ENCODE measurements at places on chromosomes 2 and 18. TPM values are rescaled to one million over a fixed set of nuclear protein-coding genes. Genes with fewer than 3 reads are reported as not detected.
A peak's percentile ranks its signal among the peaks of the same experiment; 100 is the strongest.

- no peak for DNase-seq
Observed at GRCh38 chr2:19138264-19138825, 220.1 kb downstream of the OSR1 start.

DNA sequence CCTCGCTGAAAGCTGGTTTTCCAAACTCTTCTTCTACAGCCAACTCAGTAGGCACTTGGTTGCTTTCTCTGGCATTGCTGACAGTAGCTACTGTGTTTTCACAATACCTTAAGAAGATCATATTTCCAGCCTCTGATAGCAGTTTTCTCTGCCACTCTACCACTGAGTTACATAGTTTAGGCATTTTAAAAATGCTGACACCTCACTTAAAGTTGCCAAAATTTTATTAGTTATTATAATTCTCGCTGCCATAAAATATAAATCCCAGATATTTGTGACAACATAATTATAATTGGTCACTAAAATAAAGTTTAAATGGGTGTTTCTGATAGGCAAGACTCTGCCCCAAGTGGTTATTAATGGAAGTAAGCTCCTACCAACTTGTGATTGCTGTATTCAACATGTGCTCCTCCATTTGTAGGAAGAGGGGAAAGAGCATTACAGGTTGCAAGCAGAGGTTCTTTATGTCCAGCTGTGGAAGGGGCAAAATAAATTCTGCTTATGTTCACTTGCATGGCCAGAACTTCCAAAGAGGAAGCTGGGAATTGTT lies 1202.8 kb downstream of the CNTNAP5 start:
- no peak for DNase-seq

- no peak for DNase-seq
Observed at GRCh38 chr2:76930056-76930744, 592.0 kb downstream of the LRRTM4 start.

DNA sequence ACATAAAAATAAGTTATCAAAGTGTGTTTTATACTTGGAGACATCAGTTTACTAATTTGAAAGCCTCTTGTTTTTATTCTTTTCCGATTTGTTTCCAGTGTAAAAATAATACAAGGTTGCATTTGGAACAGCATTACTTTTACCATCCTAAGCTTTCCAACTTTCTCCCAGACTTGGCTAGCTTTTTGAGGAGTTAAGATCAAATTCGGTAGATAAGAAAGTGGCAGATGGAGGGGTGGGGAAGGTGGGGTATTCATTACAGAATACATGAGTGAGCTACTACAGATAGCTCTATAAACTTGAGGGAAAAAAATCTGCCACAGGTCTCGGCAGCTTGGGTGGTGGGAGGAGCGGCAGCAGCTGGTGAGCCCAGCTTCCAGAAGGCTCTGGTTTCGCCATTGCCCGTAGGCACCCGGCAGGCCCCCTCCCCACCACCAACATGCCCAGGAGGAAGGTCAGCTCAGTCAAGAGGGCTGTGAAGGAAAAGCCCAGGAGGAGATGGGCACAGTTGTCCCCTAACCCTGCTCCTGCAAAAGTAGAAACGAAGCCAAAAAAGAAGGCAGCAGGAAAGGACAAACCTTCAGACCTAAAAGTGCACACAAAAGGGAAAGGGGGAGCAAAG lies 18.6 kb upstream of the RMC1 start:
- no peak for DNase-seq

Gene POTEJ
- not detected for total RNA-seq

- peak; percentile 74 for DNase-seq
Observed at GRCh38 chr2:42835577-42836371, 43.4 kb upstream of the HAAO start.

- no peak for DNase-seq
Observed at GRCh38 chr2:150410809-150411208, 76.7 kb downstream of the RND3 start.

GRCh38 chr18:57029761-57030160 lies 117.1 kb upstream of the BOD1L2 start:
- DNase-seq: no peak

DNA sequence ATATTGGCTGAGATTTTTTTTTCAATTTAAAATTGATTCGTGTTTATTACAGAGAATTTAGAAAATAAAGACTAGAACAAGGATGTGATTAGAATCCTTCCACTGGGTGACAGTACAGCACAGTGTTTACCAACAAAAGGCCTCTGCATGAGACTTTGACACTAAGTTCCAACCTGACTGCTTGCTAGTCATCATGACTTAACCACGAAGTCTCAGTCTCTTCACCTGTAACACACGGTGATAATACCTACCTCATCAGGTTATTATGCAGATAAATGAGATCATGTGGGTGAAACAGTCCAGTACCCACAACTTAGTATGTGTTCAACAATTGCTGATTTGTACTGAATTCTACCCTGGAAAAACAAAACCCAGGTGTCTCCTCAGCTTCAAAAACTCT lies 151.2 kb downstream of the STK39 start:
- DNase-seq: no peak

DNA sequence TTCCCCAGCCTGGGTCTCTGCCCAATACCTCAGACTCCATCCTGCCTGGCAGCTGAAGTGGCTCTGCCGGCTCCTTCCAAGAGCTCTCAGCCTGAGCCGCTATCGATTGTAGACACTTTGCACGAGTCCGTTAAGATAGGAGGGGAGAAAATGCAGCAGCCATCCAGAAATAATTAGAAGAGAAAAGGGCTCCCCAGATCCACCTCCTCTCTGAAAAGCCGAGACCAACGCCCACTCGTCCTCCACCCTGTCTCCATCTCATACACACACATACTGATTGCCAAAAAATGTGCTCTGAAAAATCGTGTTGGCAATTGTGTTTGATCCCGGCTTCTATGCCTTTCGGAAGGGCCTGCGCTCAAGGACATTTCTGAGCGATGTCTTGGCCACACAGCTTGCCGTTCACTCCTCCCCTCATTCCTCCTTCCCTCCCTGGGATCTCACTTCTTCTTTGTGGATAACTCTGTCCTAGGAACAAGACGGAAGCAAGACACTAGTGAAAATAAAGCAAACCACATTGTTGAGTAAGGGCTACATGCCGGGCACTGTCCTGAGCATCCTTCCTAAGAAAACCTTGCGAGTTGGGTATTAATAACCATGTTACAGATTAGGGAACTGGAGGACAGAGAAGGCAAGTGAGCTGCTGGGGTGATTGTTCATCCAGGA lies 372.8 kb upstream of the MYT1L start:
- DNase-seq: no peak
